ENCODE measurements at places on chromosomes 2 and 18. TPM values are rescaled to one million over a fixed set of nuclear protein-coding genes. Genes with fewer than 3 reads are reported as not detected.

Gene FOXI3
- not detected for total RNA-seq

- DNase-seq, result no peak
- H3K4me1 ChIP-seq, result no peaks in the 10 kb centered on the region
- no peaks in the 10 kb centered on the region for H3K36me3 ChIP-seq
Measured at GRCh38 chr2:216927163-216927562, 67.3 kb upstream of the TNP1 start.

- no peaks in the 10 kb centered on the region for H3K36me3 ChIP-seq
- H3K4me1 ChIP-seq, result no peaks in the 10 kb centered on the region
- no peak overlapping the region for H3K27ac ChIP-seq
- DNase-seq, result no peak
- no peak overlapping the region for H3K4me3 ChIP-seq
Measured at GRCh38 chr2:42456126-42456839, 37.5 kb downstream of the KCNG3 start.

DNA sequence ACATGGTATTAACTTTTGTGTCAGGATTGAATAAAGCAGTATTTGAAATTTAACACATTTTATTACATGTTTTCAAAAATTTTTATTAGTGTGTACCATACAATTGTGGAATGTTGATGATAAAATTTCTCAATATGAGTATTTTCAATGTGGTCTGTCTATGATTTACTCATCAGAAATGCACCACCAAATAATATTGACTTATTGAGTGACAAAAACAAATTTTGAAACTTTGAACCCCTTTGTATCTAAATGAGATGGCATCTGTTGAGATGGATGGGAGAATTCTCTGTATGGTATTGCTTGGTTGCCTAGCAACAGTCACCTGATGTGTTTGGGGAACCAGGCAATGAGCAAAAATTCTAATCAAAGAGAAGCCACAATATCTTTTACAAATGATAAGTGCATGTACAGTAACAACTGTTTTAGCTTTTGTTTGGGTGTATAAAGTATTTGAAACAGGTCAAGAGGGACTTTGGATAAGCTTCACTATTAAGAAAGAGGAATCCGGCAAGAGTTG is 400.1 kb downstream of the CCDC85A start:
- no peak for DNase-seq
- H3K4me3 ChIP-seq, result no peak overlapping the region
- H3K27me3 ChIP-seq, result no peaks in the 10 kb centered on the region
- H3K36me3 ChIP-seq, result no peaks in the 10 kb centered on the region
